ENCODE measurements at places on chromosomes 2 and 18.
A peak's percentile ranks its signal among the peaks of the same experiment; 100 is the strongest.

GRCh38 chr18:60543646-60544045, 171.1 kb upstream of the MC4R start:
- DNase-seq: no peak

GRCh38 chr2:8663997-8664396, 17.9 kb upstream of the ID2 start:
- DNase-seq: no peak

DNA sequence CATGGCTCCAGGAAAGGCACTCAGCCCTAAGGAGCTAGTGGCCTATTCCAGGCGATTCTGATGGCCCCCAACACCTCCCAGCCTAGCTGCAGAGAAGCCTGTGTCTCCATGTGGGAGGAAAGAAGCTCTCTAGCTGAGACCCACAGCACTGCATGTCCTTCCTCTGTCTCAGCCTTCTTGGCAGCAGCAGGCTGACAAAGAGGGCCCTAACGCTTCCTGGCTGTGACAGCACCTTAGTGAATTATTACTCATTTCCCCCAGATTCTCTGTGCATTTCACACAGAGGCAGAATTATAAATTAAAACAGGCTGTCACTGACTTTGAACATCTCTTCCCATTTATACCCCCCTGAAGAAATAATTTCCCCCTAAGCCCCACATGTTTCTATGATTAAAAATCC, 206.8 kb downstream of the CLIP4 start:
- no peak for DNase-seq

- peak; percentile 72 for DNase-seq
These were observed 45.2 kb upstream of the MAPRE3 start for GRCh38 chr2:26925100-26925791.

DNA sequence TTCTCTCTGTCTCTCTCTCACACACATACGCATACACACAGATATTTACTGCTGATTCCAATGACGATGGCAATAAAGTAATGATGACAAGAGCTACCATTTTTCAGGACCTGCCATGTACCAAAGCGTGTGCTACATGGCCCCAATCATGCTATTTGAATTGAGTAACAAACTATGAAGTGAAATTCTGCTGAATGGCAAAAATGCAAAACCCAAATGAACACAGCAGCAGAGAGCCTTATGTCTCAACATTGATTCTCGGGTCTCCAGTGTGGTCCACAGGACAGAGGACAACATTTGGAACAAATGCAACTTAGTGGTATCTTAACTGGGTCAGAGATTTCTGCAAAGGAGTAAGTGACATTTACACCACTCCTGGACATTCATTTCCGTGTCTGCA, 117.4 kb downstream of the PIEZO2 start:
- no peak for DNase-seq

- DNase-seq: no peak
These were observed 226.9 kb downstream of the PAX3 start for GRCh38 chr2:222071911-222072310.

DNA sequence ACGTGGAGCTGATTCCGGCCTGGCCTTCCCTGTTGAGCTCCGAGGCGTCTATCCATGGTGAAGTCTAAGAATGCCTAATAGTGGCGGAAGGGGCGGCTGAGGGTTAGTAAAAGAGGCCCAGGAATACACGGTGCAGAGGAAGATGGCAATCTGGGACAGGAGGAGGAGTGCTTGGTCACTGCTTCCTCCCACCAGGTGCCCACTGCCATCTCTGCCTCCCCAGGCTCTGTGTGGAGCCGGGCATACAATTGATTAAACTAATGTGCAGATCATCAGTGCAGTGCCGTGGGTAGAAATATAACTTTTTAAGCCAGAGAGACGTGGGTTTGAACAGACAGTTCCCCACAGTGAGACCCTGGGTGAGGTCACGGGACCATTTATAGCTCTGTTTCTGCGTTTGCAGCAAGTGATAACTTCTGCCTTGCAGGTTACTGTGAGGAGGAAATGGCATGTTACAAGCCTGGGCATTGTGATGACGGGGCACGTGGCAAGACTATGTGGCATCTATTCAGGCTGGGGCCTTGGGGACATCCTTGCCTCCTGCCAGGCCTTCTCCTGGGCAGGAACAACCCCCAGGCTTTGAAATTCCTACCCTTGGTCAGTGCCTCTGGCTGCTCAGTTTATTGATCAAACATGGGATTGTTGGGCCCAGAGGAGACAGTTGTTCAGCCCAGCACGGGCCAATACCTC, 204.9 kb downstream of the ASB1 start:
- DNase-seq: no peak
